ENCODE measurements at places on chromosomes 12 and 14.

DNA sequence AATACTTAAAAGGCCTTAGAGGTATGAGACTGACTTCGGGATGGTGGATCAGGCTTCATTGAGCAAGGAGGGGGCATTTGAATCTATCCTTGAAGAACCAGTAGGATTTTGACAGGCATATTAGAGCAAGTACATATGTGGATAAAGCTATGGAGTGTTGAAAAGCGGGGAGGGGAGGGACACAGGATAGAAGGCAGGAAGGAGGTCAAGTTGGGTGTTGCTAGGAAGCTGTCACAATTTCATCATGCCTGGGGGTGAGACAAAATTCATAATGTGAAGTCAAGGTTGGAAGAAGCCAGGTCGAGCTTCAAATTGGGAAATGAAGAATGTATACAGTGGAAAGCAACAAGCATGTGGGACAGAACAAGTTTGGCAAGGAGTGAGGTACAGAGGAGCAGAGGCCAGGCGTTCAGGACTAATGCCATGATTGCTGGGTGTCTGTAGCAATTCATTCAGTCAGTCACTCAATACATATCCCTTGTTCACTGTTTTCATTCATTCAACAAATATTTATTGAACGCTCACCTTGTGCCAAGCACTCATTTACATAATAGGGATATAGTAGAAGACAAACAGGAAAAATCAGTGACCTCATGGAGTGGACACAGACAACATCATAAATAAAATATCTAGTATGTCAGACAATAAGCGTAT, 58.3 kb upstream of the LTA4H start:
- DNase-seq: peak; percentile 76

DNA sequence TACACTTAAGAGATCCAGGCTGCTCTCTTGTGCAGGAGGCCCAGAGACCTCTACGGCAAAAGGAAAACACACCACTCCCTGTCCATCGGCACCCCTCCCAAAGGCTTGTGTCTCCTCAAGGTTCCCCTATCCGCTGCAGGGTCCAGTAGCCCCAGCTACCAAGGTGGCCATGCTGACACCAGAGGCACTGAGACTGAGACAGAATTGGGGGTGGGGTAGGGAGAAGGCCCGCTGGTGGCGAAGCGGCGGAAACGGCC, 590 bp downstream of the DDIT3 start:
- DNase-seq: no peak

GRCh38 chr12:47698055-47698454, 7.8 kb downstream of the RPAP3 start:
- no peak for DNase-seq

GRCh38 chr14:75277008-75277814, 1.4 kb upstream of the FOS start:
- DNase-seq: no peak

- DNase-seq: no peak
Observed at GRCh38 chr14:103097244-103097993, 2.9 kb downstream of the EXOC3L4 start.

DNA sequence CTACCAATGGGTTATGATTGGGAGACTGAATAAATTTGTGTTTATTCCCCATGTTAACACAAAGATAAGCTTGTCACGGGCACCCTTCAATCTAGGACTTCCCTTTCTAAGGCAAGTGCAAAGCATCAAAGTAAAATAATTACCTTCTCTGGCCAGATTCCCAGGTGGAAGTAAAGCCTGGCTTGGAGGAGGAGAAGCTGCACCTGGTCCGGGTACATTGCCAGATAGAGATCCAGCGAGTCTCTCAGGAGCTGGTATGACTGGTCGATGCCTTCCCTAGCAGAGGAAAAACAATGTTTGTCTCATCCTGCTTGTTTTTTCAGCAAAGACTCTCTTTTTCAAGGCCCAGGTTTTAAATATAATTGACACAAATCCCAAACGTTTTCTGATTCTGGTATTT, 24.9 kb downstream of the FBXO21 start:
- DNase-seq: peak; percentile 86

Data from LNCaP clone FGC (cell line).